ENCODE measurements at places on chromosomes 12 and 14.
A peak's percentile ranks its signal among the peaks of the same experiment; 100 is the strongest.

DNA sequence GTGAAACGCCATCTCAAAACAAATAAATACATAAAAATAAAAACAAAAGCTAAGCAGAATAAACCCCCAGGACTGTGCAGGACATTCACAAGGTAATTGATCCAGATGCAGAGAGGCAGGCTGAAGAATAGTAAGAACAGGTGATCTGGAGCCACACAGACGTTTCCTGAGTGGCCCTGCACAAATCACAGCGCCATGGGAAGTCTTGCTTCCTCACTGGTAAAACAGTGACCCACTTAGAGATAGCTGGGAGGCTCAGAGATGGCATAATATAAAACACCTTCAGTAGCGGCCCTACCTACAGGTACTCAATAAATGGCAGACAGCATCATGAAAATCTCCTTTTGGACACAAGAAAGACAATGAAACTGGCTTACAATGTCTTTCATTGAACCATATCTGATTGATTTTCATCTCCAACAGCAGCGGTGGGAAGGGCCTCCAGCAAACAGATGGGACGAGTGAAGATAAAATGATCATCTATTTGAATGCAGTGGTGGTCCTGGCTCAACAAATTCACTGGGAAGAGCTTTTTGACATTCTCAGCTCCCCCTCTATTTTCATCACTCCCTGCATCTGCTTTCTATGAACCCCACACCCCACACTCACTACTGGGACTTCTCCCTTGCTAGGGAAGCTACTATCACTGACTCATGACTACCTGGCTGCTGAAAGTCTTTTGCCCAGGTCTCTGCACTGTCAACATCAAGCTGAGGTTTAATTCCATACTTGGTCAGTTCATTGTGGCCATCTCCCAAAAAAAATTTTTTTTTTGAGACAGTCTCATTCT is 63.9 kb downstream of the FOXN3 start:
- no peak for DNase-seq

GRCh38 chr12:92608151-92609091 is 94.4 kb upstream of the PLEKHG7 start:
- no peak for DNase-seq

DNA sequence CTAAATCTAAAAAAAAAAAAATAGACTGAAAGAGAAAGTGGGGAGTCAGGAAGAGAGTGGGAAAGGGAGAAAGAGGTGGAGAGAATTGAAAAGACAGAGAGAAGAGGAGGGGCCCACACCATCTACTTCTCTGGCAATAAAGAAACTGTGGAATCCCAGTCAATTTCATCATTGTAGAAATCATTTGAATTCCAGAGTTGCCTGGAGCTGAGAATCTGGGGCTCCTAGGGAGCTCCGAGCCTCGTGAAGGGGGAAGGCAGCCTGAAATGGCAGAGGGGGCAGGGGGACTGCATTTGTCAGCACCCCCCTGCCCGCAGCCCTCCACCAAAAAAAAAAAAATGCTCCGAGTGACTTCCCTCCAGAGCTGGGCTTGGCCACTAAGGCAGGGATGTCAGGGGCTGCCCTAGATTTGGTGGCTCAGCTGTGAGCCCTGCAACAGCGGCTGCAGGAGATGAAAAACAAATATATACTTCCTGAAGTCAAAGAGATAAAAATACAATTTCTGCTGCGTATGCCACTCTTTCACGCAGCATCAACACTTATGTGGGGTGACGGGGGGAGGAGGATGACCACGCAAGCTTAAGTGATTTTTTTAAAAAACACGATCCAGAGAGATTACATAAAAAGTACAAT is 80.5 kb downstream of the BCL11B start:
- DNase-seq: no peak

DNA sequence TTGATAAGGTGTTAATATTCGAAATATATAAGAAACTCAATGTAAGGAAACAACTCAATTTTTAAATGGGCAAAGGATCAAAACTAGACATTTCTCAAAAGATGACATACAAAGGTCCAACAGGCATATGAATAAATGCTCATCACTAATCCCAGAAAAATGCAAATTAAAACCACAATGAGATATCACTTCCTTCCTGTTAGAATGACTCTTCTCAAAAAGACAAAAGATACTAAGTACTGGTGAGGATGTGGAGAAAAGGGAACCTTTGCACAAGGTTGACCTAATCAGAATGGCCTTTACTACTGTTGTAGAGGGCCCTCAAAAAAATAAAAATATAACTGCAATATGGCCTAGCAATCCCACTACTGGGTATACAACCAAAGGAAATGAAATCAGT is 383.4 kb downstream of the KCNH5 start:
- no peak for DNase-seq

DNA sequence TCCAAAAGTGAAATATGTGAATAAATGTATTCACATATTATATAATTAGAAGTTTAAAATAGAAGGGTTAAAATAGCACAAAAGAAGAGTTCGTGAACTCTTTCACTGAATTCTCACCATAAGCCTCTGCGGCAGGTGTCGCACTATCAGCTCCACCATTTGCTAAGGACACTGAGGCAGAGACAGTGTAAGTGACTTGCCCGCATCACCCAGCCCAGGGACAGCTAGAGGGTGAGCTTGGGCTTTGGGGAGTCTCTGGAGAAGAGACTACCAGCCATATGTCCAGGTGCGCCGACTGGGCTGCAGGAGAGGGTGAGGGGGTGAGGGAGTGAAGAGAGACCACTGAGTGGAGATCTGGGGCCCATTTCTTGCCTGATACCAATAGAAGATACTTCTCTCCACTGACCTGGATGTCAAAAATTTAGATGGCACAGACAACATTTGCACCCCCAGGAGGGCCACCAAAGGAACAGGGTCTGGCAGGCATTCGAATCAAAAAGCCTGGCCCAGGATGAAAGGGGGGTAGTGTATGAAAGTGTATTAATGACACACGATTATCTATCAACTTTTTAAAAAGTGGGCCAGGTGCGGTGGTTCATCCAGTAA is 28.5 kb downstream of the FAIM2 start:
- DNase-seq: no peak

DNA sequence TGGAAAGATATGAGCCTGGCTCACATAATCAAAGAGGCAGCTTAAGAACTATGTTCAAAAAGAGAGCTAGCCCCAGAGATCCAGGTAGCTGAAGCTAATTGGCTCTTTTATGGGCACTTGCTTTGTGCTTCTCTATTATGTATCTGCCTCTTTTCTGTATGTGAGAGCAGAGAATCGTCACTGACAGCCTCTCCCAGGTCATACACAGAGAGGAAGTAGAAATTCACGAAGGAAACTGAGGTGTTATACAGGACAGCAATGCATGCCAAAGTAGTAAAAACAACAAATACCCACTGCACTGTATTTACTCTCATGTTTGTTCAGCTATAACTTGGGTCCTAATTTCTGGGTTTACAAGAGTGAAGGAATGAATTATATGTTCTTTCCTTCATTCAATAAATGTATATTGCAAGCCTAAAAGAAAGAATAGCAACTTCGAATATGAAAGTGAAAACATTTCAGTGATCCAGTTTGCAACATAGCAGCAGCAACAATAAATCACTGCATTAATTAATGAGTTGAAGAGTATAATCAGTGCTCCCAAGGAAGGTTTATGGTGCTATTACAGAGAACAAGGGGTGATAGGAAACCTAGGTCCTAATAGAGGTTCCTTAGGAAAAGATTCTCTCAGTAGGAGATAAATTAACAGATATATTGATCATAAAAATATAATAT is 47.1 kb upstream of the ATXN7L3B start:
- DNase-seq: no peak

- no peak for DNase-seq
Measured at GRCh38 chr12:19139615-19140194, 10.2 kb downstream of the PLEKHA5 start.

DNA sequence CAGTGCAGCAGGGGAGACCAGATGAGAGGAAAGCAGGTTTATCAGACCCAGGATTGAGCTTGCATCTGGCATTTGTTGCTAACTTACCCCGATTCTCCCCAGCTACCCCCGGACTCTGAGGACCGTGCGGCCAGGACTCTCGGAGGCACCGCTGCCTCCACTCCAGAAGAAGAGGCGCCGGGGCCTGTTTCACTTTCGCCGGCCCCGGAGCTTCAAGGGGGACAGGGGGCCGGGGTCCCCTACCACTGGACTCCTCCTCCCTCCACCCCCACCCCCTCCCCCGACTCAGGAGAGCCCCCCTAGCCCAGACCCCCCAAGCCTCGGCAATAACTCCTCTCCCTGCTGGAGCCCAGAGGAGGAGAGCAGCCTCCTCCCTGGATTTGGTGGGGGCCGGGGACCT is 6.5 kb upstream of the CPNE6 start:
- DNase-seq: no peak

DNA sequence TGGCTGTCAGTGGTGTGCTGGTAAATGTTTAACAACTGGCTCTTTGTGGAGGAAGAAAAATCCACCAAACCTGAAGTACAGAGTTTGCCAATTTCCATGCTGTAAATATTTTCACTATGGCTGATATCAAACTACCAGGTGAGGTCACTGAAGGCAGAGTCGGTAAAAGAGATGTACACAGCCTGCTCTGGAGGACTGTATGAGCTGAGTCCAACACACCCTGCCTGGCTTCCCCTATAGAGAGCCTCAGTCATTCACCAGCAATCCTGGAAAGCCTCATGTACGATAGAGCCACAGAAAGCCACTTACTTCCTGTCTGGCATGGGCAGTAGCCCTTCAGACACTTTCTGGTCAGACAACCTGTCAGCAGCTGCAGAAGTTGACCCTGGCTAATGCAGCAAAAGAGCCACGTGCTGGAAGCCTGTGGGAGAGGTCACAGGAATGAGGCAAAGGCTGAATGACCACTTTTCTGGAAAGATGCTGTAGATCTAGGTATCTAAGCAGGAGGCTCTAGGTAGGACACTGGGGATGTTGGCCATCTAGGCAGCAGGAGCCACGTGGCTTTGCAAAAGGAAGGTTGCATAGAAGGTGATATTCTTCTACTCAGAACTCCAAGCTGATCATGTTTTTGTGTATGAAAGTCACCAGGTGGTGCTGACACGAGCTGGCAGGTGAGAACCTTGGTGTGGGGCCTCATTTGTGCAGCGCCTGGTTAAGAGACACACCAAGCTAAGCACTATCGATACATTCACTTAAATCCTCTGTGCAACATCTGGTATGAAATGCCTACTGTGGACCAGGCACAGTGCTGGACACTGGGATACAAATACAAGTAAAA is 553.9 kb downstream of the VRK1 start:
- DNase-seq: no peak

- DNase-seq: no peak
Measured at GRCh38 chr14:54629635-54630360, 62.9 kb downstream of the SAMD4A start.

- DNase-seq: no peak
Measured at GRCh38 chr12:74794522-74794921, 256.9 kb downstream of the ATXN7L3B start.

- DNase-seq: no peak
Measured at GRCh38 chr14:50677527-50678063, 9.5 kb upstream of the SAV1 start.

- DNase-seq: no peak
Measured at GRCh38 chr12:79717006-79717405, 26.2 kb upstream of the PAWR start.

DNA sequence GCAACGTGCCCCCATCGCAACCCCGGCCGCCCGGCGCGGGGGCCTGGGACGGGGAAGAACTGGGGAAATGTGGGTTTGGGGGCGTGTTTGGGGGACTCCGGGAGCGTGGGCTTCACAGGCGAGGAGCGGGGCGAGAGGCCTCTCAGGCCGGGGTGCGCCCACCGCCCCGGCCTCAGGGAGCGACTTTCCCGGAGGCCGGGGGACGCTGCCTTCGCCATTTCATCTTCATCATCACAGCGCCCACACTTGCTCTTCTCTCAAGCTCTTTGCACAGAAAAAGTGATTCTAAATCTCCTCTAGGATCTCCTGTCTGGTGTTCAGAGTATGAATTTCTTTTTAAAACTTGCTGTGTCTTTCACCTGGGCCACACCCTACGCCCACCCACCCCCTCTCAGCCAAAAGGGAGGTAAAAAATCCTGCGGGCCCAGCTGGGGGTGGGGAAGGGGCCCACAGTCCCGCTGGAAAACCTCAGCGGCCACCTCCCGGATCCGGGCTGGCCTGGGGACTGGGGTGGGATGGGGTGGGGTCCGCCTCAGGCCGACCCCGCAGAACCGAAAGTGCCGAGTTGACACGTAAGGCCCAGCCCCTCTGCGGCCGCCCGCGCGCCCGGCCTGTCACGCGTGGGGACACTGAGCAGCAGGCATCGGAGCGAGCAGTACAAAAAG is 7.4 kb downstream of the CDKN1B start:
- DNase-seq: no peak

- no peak for DNase-seq
Measured at GRCh38 chr14:32986791-32987540, 48.3 kb downstream of the NPAS3 start.

DNA sequence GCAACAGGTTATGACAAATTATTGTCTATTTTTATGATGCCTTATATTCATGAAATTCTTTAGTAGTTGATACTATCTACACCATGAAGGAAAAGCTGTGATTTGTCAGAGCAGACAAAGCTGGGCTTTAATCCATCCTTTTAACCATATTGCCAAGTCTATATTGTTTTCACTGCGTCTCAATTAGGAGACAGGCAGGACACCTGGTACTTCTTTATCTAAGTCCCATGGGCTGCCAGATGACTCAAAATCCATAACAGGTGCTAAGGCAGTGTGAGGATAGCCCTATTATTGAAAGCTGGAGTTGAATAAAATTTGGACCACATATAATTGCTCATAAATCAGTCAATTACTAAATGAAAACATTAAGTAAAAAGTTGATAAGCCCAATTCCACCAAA is 22.6 kb downstream of the INSM2 start:
- DNase-seq: no peak

DNA sequence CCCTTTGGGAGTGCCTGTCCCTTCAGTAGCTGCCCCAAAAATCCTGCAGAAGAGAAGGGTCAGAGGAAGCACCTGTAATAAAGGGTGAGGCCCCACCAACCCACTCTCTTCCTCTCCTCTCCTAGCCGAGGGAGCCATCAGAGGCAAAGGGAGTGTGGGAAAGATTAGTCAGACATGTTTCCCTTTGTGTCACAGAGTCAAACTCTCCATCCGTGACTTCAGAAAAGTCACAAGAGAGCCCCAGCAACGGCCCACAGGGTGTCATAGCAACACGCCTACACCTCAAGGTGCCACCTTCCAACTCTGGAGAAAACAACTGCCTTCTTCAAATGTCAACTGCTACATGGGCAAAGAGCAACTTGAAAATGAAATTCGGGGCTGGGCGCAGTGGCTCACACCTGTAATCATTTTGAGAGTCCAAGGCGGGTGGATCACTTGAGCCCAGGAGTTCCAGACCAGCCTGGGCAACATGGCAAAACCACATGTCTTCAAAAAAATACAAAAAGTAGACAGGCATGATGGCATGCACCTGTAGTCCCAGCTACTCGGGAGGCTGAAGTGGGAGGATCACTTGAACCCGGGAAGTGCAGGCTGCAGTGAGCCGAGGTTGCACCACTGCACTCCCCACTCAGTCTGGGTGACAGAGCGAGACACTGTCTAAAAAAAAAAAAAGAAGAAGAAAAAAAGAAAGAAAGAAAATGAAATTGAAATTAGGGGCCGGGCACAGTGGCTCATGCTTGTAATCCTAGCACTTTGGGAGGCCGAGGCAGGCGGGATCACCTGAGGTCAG is 17.7 kb upstream of the CD27 start:
- DNase-seq: peak; percentile 93

All from stimulated activated naive CD8-positive, alpha-beta T cell treated with anti-CD3 and anti-CD28 coated beads, Interleukin-15, Interleukin-2, amounts not matched to agents 100 U/mL and 50 U/mL, for 24 hours (primary cell).